Brain microvascular endothelial cell (primary cell): ENCODE measurements at places on chromosomes 12 and 14.

DNA sequence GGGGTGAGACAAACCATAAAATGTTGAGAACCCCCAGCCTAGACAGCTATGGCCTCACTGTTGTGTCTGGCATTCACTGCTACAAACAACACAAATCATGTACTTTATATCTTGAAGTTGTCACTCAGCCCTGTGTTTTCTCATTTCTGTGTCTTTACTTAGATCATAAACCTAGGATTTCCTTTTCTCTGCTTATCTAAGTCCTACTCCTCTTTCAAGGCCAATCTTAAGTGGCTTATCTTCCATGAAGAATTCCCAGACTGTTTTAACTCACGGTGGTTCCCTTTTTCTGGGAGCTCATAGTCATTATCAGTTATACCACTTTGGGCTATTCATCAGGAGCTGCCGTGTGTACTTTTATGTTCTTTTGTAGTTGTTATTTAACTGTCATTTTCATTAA, 42.1 kb downstream of the FLRT2 start:
- DNase-seq: no peak

GRCh38 chr12:76421046-76421445, 72.8 kb upstream of the BBS10 start:
- DNase-seq: no peak

GRCh38 chr14:90273532-90273931, 17.2 kb downstream of the PSMC1 start:
- no peak for DNase-seq

DNA sequence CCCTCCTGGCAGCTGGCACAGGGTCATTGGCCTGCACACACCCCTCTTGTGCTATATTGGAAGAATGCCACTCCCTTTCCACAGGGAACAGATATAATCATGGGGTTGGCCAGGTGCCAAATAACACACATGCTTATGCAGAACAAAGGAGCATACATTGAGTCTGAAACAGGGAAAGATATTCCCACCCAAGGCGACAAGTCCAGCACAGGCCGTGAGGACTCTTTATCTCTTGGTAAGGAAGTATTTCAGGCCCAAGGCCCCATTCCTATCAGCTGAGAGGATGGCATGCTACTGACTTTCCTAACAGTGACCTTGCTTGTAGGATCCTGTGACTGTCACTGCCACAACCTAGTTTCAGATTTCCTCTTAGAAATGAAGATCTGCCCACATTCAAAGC, 59.0 kb upstream of the STXBP6 start:
- DNase-seq: no peak

DNA sequence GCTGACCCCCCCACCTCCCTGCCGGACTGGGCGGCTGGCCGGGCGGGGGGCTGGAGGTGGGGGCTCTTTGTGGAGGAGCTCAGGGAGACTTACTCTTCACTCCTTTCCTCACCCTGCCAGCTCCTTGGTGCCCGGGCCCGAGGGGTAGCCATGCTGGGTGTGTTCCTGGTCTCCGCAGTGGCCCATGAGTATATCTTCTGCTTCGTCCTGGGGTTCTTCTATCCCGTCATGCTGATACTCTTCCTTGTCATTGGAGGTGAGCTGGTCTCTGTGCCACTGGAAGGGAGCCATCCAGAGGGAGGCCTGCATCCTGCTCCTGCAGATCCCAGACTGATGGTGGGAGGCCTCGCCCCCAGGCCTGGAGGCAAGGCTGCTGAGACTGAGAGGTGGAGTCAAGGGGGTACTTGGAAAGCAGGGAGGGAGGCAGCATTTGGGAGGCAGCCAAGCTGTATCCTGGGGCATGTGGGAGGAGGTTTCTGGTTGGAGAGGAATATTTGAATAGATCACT, 19.7 kb downstream of the SOAT2 start:
- DNase-seq: no peak

GRCh38 chr12:40152783-40153383, 47.0 kb upstream of the SLC2A13 start:
- DNase-seq: peak; percentile 51

- no peak for DNase-seq
Observed at GRCh38 chr14:23636317-23637211, at the start of gene DHRS2. Gene DHRS2 (plus strand): TSS chr14:23636364. CDS start chr14:23638865, 2,501 bp downstream.

- no peak for DNase-seq
Observed at GRCh38 chr12:65922077-65922476, 97.8 kb downstream of the HMGA2 start.

GRCh38 chr12:128856035-128856790, 2.9 kb downstream of the GLT1D1 start:
- no peak for DNase-seq

GRCh38 chr12:91763654-91764370, 381.8 kb downstream of the BTG1 start:
- DNase-seq: no peak

DNA sequence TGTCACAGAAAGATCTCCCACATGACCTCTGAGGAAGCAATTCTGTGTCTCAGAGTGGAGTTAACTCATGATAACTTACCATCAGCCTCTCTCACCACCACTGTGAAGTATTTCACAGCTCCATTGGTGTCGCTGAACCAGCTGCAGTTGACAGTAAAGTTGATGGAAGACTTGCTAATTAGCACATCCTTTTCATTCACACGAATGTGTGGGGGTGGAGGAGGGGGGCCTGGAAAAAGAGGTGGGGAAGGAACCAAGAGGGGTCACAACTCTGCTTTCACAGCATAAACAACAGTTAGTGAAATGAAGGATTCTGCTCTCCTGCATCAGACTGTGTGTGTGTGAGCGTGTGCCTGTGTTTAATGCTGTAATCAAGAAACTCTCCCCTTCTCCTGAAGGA, 82.1 kb downstream of the PTPRB start:
- DNase-seq: no peak

GRCh38 chr12:1606021-1606622, 11.7 kb upstream of the FBXL14 start:
- DNase-seq: peak; percentile 79

DNA sequence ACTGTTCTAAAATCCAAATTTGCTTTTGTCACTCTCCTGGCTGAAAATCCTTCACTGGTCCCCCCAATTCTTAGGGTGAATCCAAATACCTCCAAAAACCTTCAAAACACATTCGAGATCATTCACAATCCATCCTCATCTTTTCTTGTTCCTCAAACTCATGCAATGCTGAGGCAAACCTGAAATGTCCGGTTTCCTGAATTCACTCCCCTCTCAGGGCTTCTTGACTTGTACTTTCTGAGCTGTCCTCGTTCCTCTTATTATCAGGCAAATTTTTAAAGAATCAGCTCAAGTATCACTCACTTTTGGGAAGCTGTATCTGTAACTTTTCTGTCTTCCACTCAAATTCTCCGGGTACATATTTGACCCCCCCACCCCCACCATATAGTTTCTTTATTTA, 84.9 kb upstream of the DUSP6 start:
- no peak for DNase-seq

GRCh38 chr12:6792522-6793201, 3.3 kb downstream of the CD4 start:
- no peak for DNase-seq

DNA sequence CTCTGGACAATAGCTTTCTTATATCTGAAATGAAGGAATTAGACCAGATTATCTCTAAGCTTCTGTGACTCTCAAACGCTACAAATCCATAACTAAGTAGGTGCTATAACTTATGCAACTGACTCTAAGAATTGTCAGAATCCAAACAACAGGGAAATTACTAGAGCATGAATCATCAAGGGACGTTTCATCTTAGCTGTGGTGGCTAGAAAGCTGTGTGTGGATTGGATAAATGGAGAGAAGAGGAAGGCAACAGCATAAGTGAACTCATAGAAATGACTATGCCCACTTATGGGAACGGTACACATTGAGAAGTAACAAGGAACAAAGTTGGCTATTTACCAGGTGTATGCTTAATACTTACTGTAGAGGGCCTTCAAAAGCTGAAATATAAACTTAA, 96.0 kb upstream of the NEDD1 start:
- DNase-seq: peak; percentile 82
